Thoracic aorta (tissue), 2 donors: ENCODE measurements at places on chromosomes 16 and 17. TPM values are rescaled to one million over a fixed set of nuclear protein-coding genes. Genes with fewer than 3 reads are reported as not detected.

Gene SLC25A11
- 39.7 TPM for total RNA-seq

Gene OR3A3
- total RNA-seq, result not detected

- no peak for DNase-seq
Observed at GRCh38 chr16:48525201-48526057, 84.6 kb downstream of the N4BP1 start.

DNA sequence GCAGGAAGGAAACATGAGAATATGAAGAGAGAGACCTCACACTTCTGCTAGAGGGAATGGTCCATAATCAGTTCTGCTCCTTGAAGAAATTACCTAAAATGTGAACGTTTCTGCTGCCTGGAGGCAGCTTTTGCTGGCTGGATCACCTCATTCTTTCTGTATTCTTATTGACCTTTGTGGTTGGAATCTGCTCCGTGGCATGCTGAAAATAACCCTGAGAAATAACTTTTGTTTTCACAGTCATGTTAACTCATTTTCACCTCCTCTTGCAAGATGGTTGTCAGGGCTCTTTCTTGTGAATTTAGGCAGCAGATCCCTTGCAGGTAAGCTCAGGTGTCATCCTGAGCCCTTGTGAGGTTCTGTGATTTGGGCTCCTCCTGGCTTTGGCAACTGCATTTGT is 70.2 kb downstream of the IRF8 start:
- DNase-seq, result no peak

GRCh38 chr17:82611140-82612058 is 36.8 kb downstream of the WDR45B start:
- no peak for DNase-seq
